ENCODE measurements at places on chromosomes 16 and 17.

- no peak for DNase-seq
These were observed 95.4 kb downstream of the UTP18 start for GRCh38 chr17:51355441-51356410.

- DNase-seq: no peak
These were observed 2.4 kb downstream of the TBC1D24 start for GRCh38 chr16:2477327-2477726.

DNA sequence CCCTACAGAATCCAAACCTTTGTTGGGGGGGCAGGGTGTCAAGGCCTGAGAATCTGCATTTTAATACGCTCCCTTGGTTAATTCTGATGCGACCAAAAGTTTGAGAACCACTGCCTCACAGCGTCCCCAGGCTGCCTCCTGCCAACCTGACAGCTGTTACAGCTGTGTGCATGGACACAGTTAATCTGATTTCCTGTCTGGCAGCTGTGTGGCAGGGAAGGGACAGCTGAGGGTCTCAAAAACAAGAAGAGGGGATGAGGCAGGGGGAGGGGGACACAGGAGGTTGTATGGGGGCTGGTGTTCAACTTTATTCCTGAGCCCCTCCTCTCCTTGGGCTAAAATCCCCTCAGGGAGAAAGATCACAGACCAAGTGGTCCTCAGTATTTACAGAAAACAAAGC is 17.5 kb downstream of the HDAC5 start:
- no peak for DNase-seq

GRCh38 chr17:80468242-80468641 is 8.2 kb downstream of the NPTX1 start:
- DNase-seq: no peak

- no peak for DNase-seq
These were observed 871.6 kb upstream of the GOT2 start for GRCh38 chr16:59605706-59606105.
